Fibroblast of lung (primary cell): ENCODE measurements at places on chromosomes 16 and 17. TPM values are rescaled to one million over a fixed set of nuclear protein-coding genes. Genes with fewer than 3 reads are reported as not detected.

The ALDH3A1 gene
- under 0.01 and 0.17 TPM in 2 replicates for total RNA-seq

The ZNF423 gene
- 0.17 and 0.77 TPM in 2 replicates for total RNA-seq

The TNFRSF12A gene
- total RNA-seq, result 159 and 196 TPM in 2 replicates

The RGS9 gene
- 1.7 and 2.1 TPM in 2 replicates for total RNA-seq

The CASKIN2 gene
- total RNA-seq, result 4.9 and 8.3 TPM in 2 replicates

The CPD gene
- total RNA-seq, result 192 and 220 TPM in 2 replicates

The TEKT1 gene
- total RNA-seq, result not detected in 2 replicates
